ENCODE measurements at places on chromosomes 5 and 9.

DNA sequence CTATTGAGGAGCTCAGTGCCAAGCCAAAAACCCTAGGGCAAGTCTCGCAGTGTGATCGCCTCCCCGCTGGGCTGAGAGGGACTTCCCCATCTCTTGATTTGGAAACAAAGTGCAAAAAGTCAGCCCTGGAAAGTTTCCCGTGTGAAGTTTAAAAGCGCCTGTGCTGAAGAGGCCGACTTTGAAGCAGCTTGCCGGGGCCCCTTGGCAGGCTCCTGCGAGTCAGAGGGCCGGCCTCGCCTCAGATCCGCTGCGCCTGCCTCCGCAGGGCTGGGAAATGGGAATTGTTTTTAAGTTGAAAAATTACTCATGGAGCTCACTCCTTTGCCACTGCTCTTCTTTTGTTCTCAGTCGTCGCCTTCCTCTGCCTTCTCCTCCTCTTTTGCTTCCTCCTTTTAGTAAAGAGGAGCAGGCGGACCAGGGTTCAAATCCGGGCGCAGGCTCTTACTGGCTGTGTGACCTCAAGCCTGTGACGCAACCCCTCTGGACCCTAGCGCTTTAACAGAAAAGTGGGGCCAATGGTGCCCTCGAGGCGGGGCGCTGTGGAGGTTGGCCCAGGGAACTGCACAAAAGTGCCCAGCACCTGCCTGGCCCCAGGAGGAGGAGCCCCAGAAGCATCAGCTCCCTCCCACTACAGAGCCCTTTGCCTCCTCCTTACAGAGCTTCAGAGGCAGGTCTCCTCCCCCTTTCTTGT is 14.7 kb upstream of the LHX2 start:
- DNase-seq: no peak

GRCh38 chr9:113222482-113222841 is 1.1 kb downstream of the SLC31A1 start:
- no peak for DNase-seq

DNA sequence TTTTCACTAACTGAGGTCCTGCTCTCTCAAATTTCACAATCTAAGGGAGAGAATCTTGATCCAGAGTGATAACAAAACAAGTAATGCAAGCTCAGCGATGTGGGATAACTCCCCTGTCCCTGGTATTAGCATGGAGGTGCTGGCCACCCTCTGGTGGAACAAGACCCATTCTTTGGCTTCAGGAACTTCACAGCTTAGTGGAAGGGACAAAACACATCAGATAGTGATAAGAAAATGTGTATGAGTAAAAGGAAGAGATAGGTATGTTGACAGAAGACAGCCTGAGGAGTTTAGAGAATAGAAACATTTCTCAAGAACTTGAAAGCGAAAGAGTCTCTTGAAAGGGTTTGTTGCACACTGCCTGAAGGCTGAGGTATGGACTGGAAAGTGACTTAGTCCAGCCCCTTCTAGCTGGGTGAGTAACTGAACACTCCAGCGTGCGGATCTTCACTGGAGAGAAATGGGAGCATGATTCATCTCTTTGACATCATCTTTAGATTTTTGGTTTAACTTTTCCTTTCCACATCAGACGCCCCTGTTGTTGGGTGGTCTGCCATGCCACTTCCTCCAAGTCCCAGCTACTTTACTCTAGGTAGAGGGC is 25.4 kb upstream of the ZSWIM6 start:
- no peak for DNase-seq

DNA sequence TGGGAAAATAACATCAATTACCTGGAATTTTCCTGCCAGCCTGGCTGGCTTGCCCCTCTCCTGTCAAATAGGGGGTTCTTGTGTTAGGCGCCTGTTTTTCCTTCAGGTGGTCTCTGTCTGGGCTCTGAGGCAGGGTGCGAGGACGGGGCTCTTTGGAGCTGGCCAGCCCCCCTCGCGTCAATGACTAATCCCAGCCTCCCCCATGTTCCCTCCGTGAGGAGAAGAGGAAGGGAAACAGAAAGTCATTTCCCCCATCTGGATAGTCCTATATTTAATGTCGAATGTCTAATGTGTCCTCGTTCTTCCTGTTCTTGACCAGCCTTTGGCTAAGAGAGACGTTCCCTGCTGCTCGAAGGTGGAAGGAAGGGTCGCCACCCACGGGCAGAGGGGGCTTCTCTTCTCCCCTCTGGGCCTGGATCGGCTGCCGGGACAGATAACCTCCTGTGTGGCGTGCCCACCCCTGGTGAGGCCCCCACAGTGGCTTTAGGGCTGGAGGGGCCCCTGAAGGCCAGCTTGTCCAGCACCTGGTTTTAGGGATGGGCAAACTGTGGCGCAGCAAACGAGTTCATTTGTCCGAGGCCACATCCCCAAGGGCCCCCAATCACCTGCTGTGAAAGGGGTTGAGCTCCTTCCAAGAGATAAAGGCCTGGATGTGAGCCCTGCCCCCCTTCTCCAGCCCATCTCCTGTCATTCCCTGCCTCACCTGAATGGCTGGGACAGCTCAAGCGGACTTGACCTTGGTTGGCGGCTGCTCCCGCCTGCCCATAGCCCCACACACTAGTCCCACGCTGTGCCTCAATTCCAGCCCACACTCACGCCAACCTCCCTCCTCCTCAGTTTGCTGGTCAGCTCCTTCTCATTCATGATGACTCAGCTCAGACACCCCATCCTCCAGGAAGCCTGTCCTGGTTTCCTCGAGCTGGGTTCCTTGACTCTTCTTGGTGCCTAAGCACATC is 35.9 kb upstream of the UNC5A start:
- peak; percentile 24 for DNase-seq

DNA sequence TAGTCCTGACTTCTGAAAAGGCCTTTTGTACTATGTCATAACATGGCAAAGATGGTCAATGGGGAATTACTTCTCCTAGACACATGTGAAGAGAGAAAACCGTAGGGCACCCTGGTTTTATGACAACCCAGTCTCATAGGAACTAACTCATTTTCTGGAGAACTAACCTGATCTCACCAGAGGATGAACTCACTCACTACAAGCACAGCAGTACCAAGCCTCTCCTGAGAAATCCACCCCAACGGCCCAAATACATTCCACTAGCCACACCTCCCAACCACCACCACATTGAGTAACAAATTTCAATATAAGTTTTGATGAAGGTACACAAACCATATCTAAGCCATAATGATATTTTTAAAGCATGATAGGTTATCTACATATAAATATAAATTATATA is 909.3 kb upstream of the CDH10 start:
- no peak for DNase-seq

- no peak for DNase-seq
These were observed 62.5 kb upstream of the C5orf46 start for GRCh38 chr5:147968855-147969254.

DNA sequence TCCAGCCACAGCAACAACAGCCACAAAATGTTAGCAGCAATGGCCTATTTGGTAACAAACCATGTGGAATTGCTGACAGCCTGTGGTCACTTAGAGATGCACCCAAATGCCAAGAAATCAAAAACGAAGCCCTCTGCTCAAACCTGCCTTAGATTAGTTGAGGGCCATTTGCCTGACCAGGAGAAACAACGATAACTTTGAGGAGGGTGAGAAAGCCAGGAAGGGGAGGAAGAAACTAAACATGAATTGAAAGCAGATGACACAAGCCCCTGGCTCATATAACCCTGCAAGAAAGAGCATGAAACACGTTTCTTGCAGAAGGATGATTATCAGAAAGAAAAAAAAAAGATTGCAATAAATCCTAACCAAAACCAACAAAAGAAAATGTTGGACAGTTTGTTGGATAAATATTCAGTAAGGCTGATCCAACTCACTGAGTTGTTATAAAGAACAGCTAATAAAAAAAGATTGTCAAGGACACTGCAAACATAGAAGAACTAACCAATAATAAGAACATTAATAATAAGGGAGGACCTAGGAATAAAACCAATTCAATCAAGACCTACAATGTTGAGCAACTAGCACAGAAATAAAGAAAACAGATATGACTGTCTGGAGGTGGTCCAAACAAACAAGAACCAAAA is 140.5 kb upstream of the SLC30A5 start:
- no peak for DNase-seq

- DNase-seq: no peak
These were observed 93.7 kb downstream of the SPOCK1 start for GRCh38 chr5:137405393-137405792.

GRCh38 chr9:33415501-33416038 is 13.2 kb upstream of the AQP7 start:
- DNase-seq: peak; percentile 90

GRCh38 chr9:17481565-17481964 is 97.3 kb upstream of the SH3GL2 start:
- DNase-seq: no peak

DNA sequence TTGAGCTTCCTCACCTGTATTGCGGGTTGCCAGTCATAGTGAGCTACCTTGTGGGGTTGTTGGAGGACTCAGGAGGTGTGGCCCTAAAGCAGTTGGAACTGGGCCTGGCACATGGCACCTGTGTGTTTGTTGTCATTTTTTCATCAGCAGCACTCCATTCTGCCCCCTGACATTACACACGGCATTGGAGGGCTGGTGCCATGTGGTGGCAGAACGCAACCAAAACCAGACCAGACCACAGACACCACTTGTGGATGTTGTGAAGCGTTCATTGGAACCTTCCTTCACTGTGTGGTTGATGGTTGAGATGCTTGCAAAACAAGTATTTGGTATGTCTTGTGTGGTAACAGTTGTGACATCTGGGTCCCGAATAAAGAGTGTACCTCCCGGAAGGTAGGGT is 113.2 kb upstream of the ERCC6L2 start:
- no peak for DNase-seq

GRCh38 chr9:127500862-127501261 is 49.6 kb downstream of the LRSAM1 start:
- DNase-seq: no peak

- DNase-seq: no peak
These were observed 176.3 kb downstream of the GDNF start for GRCh38 chr5:37663538-37663937.
